ENCODE measurements at places on chromosomes 4 and X.

DNA sequence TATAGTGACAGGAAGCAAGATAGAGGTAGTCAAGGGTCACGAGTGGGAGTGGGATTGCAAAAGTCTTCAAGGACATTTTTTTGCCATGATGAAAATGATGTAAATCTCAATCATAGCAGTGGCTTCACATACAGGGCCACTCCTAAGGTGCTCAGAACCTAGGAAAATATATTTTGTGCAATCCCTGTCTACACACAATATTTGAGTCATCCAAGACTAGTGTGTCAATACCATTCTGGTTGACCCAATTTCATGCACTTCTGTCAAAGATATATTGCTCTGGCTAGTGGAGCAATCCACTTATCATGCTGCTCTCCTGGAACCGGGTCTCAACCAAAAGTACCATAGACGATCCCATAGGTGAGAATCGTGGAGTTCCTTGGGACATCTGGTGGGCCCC, 24.2 kb upstream of the XPNPEP2 start:
- no peak for DNase-seq

GRCh38 chrX:118679290-118679689, 48.1 kb upstream of the IL13RA1 start:
- DNase-seq = no peak

GRCh38 chrX:72094894-72095293, 36.8 kb downstream of the RTL5 start:
- DNase-seq = peak; percentile 15

GRCh38 chr4:128393101-128393704, 105.6 kb upstream of the PGRMC2 start:
- no peak for DNase-seq

- DNase-seq = no peak
These were observed 114.8 kb upstream of the NEIL3 start for GRCh38 chr4:177194906-177195305.

DNA sequence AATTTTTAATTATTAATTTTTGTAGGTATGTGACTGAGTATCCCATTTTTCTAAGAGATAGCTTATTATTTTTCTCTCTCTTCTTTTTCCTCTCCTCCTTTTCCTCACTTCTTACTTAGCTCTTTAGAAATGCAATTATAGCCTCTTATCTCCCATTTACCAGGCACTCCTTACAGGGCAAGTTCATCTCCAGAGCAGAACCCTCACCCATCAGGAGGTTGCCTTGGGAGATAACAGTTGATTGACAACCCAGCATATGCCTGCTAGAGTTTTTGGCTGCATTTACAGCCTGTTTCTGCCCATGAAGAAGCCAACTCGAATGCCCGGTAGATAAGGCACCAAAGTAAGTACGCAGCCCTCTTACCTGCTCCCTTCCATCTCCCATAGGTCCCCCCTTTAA, 572.9 kb upstream of the ZFP42 start:
- DNase-seq = no peak

DNA sequence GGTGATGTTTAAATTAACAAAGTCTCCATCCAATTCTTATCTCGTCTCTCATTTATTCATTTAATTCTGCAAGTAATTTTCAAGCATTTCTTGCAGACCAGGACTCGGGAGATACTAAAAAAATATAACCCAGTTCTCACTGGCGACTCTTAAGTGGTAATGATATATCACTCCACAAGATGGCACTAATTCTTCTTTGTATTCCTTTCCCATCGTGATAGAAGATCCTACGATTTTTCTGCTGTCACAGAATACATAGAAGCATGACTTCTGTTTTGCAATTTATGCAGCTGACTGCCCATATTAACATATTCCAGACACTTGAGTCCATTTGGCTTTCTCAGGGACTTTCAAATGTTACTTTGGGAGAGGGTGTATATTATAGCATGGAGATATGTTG, 64.0 kb upstream of the FGF13 start:
- no peak for DNase-seq

DNA sequence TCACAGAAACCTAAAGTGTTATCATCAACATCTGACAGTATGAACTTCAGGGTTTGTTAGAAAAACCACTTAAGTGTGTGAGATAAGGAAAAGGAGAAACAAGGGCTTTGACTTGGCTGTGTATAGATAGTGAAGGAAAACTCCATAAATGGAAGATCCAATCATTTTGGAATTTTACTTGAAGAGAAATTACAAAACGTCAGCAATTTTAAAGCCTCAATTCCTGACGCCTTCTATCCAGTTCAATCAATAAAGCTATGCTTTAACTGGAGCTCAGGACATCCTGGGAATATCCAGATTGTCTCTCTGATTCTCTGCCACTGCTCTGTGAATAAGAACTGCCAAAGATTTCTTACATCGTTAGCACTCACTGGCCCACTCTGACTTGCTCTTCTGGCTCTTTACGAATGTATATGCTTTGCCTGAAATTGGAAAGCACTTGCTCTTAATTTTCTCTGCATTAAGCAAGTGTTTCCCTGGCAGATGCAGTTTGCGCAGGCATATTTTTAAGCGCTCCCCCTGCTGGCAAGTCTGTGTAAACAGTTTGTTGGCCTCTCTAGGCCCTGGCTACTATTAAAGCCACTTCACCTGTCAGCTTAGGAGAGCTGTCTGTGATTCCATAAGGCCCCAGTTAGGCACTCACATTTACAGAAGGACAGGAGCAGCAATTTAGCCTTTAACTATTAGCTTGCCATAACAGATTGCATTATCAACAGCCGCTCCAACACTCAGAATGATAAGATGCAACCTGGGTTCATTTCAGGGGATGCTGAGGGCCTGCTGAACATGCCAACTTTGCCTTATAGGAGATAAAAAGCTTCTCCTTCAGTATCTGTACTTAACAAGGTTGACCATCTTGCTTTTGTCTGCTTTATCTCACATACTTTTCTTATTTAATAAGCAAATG, 251.4 kb upstream of the DDX53 start:
- no peak for DNase-seq

GRCh38 chr4:107988763-107989035, 990 bp upstream of the HADH start:
- no peak for DNase-seq

DNA sequence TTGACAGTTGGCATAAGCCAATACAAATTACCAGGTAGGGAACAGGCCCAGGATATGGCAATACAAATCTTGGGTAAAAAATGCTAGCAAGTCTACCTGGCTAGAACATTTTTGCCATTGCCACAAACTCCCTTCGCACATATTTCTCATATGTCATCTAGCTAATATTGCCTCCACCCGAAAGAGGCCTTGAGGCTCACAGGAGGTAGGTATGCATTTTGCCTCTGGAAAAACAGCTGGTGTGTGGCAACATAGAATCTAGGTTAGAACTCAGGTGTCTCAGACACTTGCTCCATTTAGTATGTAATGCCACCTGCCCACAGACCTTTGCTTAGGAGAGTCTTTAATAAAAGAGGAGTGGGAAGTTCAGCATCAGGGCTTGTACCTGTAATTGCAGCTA, 16.3 kb upstream of the RAPGEF2 start:
- DNase-seq = no peak

DNA sequence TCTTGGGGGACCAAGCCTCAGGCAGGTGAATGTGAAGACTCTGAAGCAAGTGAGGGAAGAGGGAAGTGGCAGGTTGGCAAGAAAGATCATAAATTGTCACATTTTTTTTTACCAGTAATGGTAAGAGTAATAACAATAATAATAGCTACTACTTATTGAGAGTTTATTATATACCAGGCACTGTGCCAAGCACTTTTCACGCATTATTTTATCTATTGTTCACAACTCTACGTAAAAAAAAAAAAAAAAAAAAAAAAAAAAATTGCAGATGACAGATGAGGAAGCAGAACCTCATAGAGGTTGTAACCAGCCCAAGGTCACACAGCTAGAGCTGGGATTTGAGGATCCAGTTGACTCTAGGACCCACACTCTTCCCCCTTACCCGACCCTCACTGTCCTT, 40.9 kb downstream of the TSC22D3 start:
- DNase-seq = no peak

GRCh38 chr4:37438564-37439279, 194.2 kb downstream of the NWD2 start:
- DNase-seq = no peak

- DNase-seq = no peak
These were observed 16.6 kb downstream of the MAGEA9B start for GRCh38 chrX:149570668-149571067.

- DNase-seq = no peak
These were observed 67.7 kb upstream of the ZXDA start for GRCh38 chrX:57977992-57978391.

DNA sequence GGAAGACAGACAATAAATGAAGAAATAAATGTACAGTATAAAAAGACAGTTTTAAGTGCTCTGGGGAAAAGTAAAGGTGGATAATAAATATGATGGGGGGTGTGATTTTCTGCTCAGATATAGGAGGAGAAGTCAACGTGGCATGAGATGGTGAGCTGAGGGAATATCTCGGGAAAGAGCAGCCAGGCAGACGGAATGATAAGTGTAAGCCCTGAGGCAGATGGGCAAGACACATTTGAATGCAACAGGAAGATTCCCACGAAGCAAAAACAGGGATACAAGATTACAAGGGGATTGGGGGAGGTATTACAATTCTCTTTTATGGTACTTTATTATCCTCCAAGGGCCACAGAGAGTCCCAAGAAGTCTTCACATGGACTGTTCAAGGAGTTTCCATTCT, 11.1 kb downstream of the ANXA3 start:
- DNase-seq = no peak

GRCh38 chr4:103754844-103755243, 35.1 kb upstream of the TACR3 start:
- DNase-seq = no peak

GRCh38 chr4:129641179-129641578, 545.2 kb downstream of the C4orf33 start:
- DNase-seq = peak; percentile 3

- no peak for DNase-seq
These were observed 69.3 kb downstream of the NYX start for GRCh38 chrX:41516456-41516855.

- DNase-seq = no peak
These were observed 432.4 kb upstream of the RASGEF1B start for GRCh38 chr4:81904121-81904520.

DNA sequence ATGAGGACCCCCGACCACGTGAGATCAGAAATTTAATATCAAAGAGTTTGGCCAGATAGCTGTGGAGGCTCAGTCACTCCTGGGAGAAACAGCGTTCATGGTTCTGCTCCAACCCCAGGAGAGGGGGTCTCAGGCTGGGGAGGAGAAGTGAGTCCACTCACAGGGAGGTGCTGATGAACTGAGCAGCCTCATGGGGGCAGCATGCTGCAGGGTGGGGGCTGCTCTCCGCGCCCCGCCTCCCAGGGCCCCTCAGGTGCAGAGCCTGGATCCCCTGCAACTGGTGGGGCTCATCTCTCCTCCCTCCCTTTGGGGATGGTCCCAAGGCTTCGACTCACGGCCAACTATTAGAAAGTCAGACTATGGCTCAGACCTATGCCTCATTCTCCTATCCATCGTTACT, 26.6 kb upstream of the C4orf50 start:
- no peak for DNase-seq

- no peak for DNase-seq
These were observed 36.3 kb upstream of the ADRA2C start for GRCh38 chr4:3729882-3730226.

DNA sequence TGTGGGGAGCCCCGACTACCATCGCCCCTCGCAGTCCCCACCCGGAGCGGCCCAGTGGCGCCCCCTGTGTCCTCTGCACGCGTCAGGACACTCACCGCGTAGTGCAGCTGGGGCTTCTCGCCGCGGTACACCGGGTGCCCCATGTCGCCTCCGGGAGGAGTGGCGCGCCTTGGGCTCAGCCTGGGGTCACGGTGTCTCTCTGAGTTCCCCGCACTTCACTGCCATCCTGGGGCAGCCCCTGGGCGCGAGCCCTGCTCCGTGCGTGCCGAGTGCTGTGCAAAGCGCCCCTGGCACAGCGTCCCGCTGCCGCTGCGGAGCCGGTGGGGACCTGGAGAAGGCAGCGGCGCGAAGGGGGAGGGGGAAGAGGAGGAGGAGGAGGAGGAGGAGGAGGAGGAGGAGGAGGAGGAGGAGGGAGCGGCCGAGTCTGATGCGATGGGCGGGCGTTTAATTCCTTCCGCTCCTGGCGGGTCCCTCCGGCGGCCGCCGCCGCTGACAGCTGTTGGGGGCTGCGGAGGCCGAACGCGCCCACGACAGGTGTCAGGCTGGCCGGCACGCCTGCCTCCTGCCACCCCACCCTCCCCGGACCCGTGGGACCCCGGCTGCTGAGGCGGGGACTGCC, 134.3 kb downstream of the AMELX start:
- no peak for DNase-seq

GRCh38 chrX:136589966-136590365, 58.0 kb downstream of the VGLL1 start:
- DNase-seq = no peak

GRCh38 chrX:119237562-119237942, 1.5 kb downstream of the PGRMC1 start:
- DNase-seq = no peak

DNA sequence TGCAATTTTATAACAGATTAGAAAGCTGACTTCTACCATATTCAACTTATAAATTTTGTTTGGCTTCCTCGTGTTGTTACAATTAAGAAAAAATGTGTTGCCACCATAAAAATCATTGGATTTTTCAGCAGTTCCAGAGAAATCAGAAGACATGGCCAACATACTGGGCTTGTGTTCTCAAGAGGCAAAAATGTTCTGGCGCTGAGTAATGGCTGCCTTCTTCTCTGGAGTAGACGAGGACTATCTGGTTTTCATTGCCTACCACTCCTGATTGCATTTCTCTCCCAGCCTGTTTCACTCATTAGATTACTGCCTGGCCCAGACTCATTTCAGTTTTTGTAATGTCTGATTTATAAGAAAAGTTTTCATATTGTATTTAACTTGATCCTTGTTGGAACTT, 122.3 kb downstream of the ARHGAP10 start:
- DNase-seq = no peak

DNA sequence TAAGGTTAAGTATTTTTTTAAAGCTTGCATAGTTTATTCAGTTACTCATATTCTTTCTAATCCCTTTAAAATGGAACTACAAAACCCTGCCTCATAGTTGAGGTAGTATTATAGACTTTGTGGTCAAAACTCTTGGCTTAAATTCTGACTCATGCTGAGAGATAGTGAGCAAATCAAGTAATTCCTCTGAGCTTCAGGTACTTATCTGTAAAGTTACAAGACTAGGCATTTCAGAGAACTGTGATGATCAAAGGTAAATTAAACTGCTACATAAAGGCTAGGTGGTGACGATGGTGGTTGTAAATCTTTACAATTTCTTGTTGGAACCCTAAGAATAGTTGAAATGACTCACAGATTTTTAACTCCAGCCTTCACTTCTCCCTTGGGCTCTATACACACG, 3.2 kb upstream of the CLOCK start:
- no peak for DNase-seq

GRCh38 chr4:183801457-183802165, 103.5 kb upstream of the STOX2 start:
- no peak for DNase-seq

GRCh38 chr4:6987588-6987961, 55.6 kb upstream of the TADA2B start:
- no peak for DNase-seq

DNA sequence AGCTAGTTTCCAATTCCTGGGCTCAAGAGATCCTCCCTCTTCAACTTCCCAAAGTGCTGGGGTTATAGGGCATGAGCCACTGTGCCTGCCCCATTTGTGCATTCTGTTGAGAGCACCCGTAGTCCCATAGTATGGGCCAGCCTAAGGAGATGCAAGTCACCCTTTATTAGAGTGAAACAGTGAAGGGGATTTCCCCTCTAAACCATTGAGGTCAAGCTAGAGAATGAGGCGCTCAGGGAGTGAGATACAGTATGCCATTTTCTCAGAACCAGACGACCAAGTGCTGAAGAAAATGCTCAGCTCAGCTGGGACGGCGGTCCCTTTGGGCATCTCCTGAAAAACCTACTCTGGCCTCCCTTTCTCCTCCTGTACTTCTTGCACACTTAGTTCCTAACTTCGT, 18.7 kb downstream of the RNF4 start:
- no peak for DNase-seq

Data from activated CD8-positive, alpha-beta memory T cell treated with anti-CD3 and anti-CD28 coated beads for 1 hour (primary cell).